ENCODE measurements at places on chromosomes 5 and 9.

GRCh38 chr5:142825378-142826089 lies 55.4 kb downstream of the ARHGAP26 start:
- DNase-seq = no peak

DNA sequence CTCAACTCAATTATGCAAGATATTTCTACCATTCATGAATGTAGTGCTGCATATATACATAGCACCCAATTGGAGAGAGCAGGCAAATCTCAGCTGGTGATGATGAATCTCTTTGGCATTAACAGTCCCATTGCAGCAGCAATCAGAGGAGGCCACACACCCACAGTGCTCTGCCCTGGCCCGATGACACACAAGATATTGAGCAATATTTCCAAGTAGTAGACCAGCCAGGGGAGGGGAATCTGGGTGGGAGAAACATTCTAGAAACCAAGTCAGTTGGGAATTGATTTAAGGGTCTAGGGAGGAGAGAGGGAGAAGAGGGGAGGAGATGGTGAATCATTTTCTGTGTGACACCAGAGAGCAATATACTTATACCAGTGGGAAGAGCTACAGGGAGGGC lies 14.9 kb upstream of the C5orf63 start:
- no peak for DNase-seq

DNA sequence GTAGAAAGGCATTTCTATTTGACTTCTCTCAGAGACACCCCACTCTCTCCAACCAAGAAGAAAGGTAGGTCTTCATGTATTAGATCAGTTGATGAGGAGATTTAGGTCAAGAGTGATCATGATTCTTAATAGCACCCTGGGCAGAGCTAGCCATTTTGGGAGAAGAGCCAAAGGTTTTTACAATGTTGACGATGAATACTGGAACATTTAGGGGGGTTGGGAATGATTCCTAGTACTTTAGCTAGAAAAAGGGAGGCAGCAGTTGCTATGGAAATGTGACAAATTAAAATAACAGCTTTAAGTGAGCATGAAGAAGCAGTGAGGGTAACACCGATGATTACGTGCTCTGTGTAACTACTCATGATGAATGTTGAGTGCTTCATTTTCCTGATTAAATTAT lies 9.5 kb upstream of the RPS23 start:
- no peak for DNase-seq

DNA sequence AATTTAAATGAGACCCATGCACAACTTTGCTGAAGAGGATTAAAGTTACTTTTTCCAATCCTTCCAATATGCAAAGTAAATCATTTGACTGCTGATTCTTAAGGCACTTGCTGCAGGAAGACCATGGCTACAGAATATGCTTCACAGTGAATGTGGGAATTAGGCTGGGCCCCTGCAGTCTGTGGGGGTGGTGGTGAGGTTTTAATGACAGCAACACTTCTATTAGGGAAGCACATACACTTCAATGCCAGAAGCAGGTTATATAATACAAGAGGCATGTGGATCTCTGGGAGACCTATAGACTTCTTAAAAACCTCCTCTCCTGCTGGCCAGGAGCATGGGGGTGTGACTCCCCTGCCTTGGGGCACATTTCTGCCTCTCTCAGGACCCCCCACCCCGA lies 124.5 kb upstream of the KLF9 start:
- no peak for DNase-seq

DNA sequence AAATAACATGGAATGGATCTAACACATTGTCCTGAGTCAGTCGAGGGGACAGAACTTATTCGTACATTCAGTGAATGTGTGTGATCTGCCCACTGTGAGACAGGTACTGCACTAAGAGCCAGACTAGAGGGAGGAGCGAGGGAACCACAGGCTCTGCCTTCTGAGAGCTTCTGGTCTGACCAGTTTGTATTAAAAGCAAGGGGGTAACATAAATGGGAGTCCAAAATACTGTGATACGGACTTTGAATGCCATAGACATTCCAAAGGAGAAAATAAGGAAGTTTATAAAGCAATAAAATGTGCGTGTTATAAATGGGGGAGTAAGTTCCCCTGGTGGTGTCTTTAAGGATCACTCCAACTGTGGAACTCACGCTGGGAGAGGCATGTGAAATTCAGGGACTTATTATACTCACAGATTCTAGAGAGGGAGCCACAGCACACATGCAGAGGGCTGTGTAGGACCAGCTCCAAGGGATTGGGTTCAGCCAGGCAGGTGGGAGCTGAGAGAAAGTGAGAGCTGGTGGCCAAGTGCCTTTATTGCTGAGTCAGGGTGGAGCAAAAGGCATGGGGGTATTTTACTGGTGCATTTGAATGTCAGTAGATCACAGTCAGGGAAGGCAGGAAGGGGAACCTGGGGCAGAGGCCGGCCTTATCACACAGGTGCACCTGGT lies 186.5 kb upstream of the WWC1 start:
- no peak for DNase-seq

- no peak for DNase-seq
Observed at GRCh38 chr5:131575660-131576227, 59.3 kb downstream of the RAPGEF6 start.

GRCh38 chr5:170681013-170681433 lies 102.5 kb upstream of the GABRP start:
- DNase-seq = no peak

GRCh38 chr5:137497396-137498290 lies 1.5 kb downstream of the SPOCK1 start:
- no peak for DNase-seq

- no peak for DNase-seq
Observed at GRCh38 chr5:535846-536698, 11.8 kb upstream of the SLC9A3 start.

GRCh38 chr5:174378121-174378874 lies 332.8 kb downstream of the NSG2 start:
- no peak for DNase-seq

DNA sequence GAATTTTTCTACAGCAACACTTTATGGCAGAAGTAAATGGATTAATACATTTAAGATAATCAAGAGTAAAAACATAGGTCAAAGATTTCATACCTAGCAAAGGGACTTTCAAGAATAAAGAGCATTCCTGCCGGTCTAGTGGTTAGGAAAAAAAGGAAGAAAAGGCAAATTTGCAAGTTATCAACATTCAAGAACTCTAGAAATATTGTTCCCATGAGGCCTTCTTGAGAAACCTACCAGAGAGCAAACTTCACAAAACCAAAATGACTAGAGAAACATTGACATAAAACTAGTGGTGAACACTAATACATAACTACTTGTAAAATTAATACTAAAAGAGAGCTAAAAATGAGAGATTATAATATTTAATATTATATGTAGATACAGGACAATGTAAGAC lies 320.2 kb upstream of the RGMB start:
- no peak for DNase-seq

GRCh38 chr5:52668544-52669185 lies 119.1 kb upstream of the ITGA1 start:
- no peak for DNase-seq

DNA sequence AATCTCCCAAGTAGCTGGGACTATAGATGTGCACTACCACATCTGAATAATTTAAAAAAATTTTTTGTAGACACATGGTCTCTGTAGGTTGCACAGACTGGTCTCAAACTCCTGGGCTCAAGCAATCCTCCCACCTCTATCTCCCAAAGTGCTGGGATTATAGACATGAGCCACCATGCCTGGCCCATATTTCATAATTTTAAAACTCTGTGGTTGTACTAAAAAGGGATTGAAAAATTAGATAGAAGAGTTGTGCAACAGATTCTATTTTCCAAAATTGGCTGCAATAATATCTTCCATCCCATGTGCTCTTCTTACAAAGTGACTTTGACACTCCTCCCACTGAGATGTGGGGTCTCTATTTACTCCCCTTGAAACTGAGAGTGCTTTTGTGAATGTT lies 7.6 kb upstream of the UHRF2 start:
- DNase-seq = no peak

DNA sequence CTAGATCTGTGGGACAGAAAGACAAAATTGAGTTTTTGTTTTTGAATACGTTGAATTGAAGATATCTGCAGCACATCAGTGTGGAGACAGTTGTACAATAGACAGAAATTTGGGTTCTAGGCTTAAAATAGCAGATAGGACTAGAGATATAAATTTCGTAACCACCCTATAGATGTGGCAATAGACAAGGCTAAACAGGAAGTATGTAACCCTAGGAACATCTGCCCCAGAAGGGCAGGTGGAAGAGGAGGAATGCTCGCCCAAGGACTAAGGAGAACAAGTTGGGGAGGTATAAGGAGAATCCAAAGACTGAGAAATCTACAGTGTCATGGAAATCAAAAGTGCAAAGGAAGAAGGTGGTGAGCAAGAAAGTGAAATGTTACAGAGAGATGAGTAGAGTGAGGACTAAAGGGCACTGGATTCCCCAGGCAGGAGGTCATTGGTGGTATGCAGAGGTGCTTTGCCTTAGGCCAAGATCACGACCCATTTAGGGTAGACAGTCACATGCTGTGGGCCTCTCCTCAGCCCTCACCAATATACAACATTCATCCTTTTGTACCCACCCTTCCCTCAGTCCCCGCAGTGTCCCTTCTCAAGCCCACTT lies 109.1 kb upstream of the ELL2 start:
- no peak for DNase-seq

- DNase-seq = no peak
Observed at GRCh38 chr9:35506359-35506758, 16.4 kb downstream of the RUSC2 start.

GRCh38 chr9:68489646-68490045 lies 51.0 kb downstream of the TMEM252 start:
- DNase-seq = no peak

DNA sequence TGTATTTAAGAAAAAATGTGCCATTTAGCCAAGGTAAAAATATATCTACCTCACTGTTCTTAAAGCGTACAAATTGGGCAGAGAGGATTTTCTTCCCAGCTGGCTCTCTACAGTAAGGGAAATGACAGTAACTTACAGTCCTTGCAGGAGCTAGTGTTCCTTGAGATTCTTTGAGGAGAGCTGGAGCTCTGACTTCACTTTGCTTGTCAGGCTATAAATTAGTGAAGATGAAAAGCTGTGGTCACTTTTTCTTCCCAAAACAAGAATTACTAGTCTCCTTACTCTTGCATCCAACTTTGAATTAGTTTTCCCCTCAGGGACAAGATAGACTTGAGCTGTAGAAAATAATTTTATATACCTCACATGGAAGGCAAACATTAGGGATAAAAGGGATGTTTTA lies 129.9 kb downstream of the ZSWIM6 start:
- no peak for DNase-seq

DNA sequence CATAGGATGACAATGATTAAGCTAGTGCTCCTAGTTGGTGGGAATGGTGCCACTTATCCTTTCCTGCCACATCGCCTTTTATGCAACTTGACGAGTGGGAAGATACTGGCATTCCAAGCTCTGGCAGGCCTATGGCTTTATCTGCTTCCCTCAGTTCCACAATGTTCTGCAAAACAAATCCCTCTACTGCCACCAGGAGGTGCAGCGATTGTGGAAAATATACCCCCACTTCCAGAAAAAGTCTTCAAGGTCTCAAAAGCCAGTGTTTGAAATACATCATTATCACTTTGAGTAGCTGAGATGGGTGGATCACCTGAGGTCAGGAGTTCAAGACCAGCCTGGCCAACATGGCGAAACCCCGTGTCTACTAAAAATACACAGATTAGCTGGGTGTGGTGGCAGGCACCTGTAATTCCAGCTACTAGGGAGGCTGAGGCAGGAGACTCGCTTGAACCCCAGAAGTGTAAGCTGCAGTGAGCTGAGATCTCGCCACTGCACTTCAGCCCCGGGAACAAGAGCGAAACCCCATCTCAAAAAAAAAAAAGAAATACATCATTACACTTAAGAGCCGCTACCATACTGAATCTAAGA lies 3.4 kb downstream of the CLINT1 start:
- DNase-seq = no peak

DNA sequence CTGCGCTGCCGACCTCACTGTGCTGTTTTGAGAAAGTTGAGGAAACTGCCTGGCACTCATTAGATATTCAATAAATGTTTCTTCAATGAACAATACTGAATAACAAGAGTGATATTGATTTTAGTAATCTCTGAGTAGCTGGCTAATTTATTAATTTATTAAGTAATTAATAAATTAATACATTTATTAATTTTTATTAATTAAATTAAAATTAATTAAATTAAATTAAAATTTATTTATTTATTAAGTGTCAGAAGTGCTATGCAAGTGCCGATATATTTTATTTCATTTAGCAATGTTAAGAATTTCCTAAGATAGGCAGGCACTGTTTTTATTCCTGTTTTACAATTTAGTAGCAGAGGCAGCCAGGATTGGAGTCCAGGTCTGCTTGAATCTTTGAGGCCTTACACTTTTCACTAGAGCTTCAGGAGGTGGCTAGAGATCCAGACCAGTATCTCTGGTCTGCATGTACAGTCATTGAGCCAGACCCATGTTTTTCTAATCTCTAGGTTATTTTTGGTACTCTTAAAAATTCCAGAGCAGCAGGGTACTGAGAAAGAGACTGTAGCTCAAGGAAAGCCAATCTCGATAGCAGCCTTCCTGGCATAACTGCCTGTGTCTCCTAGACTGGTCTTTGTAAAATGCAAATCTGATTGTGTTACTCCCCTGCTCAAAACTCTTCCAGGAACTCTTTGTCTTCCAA lies 109.2 kb downstream of the ARHGEF28 start:
- no peak for DNase-seq

DNA sequence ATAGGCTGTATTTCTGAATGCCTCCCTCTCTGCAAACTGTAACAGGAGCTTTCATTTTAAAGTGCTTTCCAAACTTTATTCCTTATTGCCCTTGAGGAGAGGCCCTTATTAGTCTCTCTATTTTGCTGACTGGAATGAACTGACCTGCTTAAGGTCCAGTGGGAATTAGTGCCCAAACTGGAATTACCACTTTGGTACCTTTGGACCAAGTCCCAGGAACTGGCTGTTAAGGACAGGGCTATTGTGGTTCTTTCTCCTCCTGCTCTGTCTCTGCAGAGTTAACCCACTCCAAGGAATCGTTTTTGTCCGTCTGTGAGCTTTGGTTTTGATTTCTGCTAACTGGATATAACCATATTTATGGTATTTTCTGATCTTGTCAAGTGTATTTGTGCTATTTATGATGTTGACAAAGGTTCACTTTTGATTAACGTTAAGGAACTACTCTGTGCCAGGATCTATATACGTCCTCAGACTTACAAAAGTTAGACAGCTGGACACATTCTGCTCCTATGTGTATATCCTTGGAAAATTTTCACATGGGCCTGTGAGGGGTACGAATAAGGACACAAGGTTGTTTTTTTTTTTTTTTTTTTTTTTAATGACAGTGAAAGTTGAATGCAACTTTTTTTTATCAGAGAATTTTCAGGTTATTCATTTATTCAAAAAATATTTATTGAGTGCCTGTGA lies 189.1 kb upstream of the ANKRD55 start:
- no peak for DNase-seq

GRCh38 chr9:75064307-75065025 lies 23.5 kb downstream of the NMRK1 start:
- DNase-seq = no peak

GRCh38 chr9:20030221-20030620 lies 241.4 kb upstream of the SLC24A2 start:
- no peak for DNase-seq

DNA sequence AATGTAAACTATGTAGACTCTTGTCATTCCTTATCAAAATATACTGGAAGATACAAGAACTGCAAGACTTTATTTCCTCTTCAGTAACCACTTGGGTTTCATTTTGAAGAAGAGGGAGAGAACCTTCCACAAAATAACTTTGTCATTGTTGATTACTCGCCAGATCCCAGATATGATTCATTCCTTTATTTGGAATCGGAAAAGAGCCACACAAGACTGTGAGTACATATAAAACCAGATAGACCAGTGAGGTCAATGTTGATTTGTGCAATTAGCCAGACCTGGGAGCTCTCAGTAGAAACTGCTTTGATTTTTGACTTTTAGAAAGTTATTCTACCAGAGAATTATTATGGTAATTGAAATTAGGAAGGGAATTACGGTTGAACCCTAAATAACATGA lies 146.1 kb downstream of the TMEM167A start:
- no peak for DNase-seq
